ENCODE measurements at places on chromosomes 2 and 18.

GRCh38 chr2:126370201-126370600 is 285.8 kb upstream of the GYPC start:
- no peak for DNase-seq

- DNase-seq = no peak
These were observed 57.3 kb upstream of the CREB1 start for GRCh38 chr2:207472343-207473048.

- DNase-seq = no peak
These were observed 287.9 kb upstream of the TRIB2 start for GRCh38 chr2:12428786-12429185.

DNA sequence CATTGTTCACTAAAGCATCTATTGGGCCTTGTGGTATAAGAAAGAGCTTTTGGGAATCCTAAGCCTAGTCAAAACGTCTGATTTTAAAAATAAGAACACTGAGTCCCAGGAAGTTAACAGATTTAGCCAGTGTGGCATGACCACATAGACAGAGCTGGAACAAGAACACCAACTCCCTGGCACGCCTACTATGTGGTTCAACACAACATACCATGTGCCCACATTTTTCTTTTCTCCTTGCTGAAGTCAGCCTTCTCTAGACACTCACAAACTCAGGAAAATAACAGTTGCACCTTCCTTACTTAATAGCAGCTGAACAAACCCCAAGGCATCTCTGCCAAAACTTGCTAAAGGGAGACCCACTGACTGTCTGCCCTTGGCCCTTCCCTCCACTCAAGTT is 124.8 kb downstream of the C1D start:
- no peak for DNase-seq

- no peak for DNase-seq
These were observed 484.1 kb upstream of the SALL3 start for GRCh38 chr18:78495550-78495949.

DNA sequence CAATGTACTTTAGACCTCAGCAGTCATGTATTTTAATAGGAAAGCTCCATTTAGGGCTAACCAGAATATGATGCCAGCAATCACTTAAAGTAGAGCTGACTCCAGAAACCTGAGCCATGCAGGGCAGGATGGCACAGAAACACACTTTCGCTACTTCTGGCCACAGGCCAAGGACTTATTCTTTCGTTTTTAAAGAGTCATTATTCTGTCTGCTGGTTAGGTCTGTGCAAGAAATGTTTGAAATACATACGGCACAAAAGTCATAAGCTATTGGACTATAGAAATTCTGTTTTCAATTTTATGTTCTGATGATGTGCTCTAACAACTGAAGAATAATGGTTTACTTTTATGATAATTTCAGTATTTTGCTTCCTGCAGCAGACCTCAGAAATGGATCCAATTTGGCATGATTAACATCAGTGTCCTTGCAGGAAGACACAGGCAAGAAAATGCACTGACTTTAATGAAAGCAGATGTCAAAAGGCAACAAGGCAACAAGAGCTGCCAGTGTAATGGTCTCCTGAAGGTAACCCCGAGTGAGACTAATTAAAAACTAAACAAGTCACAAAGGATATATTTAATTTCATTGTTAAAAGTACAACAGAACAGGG is 114.4 kb upstream of the CHRNA1 start:
- no peak for DNase-seq

- no peak for DNase-seq
These were observed 77.1 kb downstream of the SPIRE1 start for GRCh38 chr18:12580630-12581342.

- DNase-seq = no peak
These were observed 958.8 kb upstream of the TMEFF2 start for GRCh38 chr2:193153576-193153975.

DNA sequence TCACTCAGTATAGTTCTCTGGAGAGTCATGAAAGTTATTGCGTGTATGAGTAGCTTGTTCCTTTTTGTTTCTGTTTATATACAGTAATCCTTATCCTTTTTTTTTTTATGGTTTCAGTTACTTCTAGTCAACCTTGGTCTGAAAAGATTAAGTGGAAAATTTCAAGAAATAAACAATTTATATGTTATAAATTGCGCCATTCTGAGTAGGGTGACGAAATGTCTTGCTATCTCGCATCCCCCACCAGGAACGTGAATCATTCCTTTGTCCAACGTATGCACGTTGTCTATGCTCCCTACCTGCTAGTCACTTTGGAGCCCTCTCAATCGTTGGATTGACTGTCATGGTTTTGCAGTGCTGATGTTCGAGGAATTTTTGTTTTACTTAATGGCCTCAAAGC is 60.4 kb downstream of the FAM117B start:
- DNase-seq = no peak

GRCh38 chr18:32049393-32050171 is 31.0 kb downstream of the RNF125 start:
- no peak for DNase-seq

DNA sequence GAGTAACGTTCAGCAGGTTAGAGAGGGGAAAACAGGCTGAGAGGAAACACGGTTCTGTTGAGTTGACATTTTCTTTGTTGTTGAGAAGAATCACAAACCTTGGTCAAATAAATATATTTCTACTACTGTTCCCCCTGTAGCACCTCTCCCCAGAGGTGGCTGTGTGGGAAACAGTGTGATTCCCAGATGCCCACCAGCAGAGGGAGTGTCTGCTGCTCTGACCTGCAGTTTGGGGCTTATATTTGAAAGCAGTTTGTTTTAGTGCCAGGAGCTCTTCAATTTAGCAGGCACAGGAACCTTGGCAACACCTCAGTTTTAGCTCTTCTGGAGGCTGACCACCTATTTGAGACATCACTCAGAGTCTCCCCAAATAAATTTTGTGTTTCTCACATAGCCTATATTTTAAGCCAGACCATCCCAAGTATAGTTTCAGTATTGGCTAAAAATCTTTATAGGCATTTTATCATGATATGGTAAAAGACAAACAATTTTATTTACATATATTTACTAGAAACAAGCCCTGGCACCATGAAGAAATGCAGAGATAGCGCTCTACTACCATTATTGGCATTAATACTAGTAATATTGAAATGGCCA is 75.7 kb downstream of the PIK3C3 start:
- DNase-seq = peak; percentile 27

DNA sequence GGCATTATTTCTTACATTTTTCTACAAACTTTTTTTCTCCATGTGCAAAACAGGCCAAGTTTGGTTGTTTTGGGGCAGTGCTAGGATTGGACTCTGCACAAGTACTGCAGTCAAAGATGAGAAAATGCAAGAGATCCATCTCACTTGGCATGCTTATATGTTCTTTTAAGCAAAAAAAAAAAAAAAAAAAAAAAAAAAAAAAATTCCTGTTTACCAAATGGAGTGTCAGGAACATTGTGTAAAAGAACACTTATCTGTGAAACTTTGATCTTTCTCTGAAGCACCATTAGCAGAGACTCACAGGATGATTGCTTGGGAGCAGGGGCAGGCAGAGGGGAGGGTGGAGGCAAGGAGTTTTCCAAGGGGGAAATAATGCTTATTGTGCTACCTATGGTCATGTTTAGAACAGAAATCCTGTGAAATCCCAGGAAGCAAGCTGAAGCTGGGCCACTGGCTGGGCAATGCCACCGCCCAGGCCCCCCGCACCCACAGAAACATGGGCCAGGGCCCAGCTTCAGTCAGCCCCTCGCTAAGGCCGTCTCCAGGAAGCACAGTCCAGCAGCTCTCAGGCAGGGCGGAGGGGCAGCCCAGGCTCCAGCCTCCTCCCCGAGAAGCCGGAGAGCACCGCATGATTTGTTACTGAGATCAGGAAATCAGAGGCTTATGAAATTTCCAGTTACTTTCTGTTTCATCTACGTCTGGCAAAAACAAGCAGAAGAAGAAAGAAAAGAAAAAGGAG is 229.4 kb downstream of the ZNF516 start:
- DNase-seq = no peak

GRCh38 chr2:8268172-8268783 is 413.6 kb upstream of the ID2 start:
- no peak for DNase-seq

DNA sequence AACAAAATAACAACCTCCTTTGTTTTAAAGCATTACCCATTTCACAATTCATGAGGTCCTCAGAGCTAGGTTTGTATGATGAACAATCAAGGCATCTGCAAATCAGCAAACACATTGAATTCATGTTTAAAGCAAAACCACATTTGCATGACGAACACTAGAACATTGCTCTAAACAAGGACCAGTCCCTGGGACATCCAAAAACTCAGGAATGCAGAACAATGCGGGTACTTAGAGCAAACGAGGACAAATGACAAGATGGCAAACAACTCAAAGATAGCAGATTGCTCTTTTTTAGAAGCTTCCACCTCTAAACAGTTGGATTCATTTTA is 45.7 kb upstream of the RALBP1 start:
- DNase-seq = no peak

- DNase-seq = no peak
These were observed 71.5 kb upstream of the HNMT start for GRCh38 chr2:137892739-137893138.

DNA sequence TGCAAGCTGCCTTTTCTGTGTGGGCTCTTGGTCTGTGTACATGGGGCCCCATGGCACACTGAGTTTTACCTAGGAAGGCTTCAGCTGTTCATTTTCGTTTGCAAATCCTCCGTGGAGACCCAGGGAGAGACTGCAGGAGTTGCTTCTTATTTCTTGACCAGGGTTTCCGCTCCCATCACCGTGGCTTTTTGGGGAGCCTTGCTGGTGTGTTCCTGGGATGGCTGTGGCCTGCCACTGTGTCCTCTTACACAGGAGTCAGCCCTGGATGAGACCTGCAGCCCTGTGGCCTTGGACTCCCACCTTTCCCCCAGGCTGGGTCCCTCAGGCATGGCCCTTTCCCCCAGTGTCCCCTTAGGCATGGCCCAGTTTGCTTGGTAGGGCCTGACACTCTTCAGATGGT is 137.0 kb downstream of the FAM210A start:
- no peak for DNase-seq

DNA sequence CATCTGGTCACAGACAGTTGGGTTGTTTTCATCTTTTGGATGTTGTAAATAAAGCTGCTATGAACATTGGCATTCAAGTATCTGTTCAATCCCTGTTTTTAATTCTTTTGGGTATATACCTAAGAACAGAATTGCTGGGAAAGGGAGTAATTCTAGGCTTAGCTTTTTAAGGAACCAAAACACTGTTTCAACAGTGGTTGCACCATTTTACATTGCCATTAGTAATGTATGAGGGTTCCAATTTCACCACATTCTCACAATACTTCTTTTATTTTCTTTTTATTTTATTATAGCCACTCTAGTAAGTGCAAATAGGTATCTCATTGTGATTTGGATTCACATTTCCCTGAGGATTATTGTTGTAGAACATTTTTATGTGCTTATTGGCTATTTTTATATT is 108.9 kb upstream of the GLS start:
- no peak for DNase-seq

GRCh38 chr2:240813231-240813921 is 6.6 kb downstream of the KIF1A start:
- no peak for DNase-seq

GRCh38 chr18:10927286-10927992 is 221.9 kb downstream of the PIEZO2 start:
- no peak for DNase-seq

DNA sequence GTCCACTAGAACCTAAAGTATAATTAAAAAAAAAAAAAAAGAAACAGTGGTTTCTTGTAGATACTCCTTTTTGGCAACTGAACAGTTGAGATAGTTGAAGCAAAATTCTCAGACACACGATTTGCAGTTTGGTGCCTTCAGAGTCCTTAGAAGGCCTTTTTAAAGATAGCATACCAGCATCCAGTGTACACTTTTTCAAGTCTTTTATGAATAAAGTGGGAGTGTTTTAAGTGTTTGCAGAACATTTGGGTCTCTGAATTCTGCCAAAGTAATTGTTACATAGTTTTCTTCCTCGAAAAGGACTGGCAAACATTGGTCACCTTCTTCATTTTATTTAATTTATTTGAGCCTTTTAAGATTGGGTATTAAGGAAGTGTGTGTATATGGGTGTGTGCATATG is 62.3 kb downstream of the SPTBN1 start:
- DNase-seq = no peak

- DNase-seq = no peak
These were observed 741.7 kb upstream of the CNTNAP5 start for GRCh38 chr2:123283431-123283830.

DNA sequence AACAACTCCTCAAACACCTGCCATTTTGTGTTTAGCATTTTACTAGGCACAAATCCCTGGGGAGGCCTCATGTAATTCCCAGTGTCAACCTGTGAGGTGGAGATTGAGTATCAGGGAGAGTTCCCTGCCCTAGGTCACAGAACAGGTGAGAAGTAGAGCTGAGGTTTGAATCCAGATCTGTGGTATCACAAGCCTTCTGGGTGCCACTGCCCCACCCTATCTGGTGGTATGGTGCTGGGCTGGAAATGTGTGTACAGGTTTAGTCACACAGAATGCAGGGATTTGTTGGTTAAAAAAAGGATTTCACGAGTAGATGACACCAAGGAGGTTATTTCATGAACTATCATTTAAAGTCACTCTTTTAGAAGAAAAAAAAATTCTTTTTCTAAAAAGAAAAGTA is 35.7 kb upstream of the PKDCC start:
- DNase-seq = no peak

GRCh38 chr2:209633911-209634310 is 137.7 kb upstream of the UNC80 start:
- DNase-seq = no peak

DNA sequence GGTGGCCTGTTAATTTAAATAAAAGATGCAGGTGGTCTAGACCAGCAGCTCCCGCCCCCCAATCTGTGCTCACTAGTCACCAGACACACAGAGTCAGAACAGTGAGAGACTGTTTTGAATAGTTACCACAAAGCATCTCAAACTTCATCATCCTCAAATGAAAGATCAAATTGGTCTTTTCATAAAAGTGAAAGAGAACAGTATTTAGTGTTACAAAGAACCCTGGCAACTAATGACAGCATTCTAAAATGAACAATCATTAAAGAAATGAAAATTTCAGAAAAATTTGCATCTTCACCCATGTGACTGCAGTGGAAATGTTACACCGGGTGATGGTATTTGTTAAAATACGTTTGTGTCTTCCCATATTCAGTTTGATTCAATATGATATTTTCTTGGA is 65.5 kb upstream of the PMAIP1 start:
- DNase-seq = no peak

DNA sequence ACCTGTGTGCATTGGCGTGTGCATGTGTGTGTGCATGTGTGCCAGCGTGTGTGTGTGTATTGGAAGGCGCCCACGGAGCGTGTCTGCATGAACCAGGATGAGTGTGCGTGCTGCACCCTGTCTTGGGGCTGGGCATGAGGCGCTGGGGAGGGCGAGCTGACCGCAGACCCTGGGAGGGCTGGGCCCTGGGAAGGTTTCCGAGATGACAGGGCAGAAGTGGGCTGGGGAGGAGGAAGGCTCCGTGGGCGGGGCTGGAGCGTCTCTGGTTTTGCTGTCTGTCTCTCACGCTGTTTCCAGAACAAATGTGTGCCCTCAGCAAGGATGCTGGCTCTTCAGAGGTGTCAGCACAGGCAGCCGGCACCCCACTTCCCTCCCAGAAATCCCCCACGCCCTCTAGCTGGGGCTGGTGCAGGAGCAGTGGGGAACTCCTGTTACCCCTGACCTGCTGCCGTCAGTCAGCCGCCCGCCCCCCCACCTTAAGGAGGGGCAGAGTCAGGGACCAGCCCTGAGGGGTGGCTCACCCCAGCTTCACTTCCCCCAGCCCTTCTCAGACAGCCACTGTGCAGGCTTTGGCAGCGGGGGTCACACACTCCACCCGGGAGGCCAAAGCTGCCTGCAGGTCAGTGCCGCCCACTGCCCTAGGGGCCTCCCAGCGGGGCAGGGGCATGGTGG is at the start of gene GPR35:
GPR35 (plus strand) TSS at position 531 of the 672 bp plus-strand sequence. CDS start 4,473 bp downstream, outside the sequence.
- no peak for DNase-seq
